CD4-positive, alpha-beta T cell treated with Interleukin-15 for 1 hour (primary cell): ENCODE measurements at places on chromosomes 1 and 21.

DNA sequence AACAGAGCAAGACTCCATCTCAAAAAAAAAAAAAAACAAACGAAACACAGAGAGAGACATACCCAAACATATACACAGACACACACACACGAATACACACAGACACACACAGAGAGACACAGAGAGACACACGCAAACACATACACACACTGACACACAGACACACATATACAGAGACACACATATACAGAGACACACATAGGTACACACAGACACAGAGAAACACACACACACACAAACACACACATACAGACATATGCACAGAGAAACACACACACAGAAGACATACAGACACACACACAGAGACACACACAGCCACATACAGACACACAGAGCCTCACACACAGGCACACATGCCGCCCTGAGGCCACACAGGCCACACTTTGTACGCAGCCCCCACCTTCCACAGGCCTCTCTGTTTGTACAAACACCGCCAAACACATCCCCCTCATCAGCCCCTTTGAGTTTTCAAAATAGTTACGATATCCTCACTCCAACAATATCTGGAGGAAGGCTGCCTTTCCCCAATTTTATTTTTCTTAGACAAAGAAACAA is 57.5 kb upstream of the ABCG1 start:
- DNase-seq, result no peak

DNA sequence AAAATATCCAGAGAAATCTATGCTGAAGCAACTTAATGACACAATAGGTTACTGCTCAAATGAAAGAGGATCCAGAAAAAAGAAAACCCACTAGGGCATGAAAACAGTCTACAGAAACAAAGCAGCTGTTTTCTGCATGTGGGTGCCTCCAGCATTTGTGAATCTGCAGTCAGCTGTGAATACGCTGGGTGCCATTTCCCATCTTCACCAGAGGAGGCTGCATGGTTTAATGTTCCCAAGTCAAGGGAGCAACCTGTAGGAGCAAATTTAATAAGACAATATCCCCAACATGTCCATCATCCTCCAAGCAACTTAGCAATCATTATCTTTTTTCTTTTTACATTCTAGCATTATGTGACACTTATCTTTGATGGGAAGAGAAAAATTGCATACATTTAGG is 396.6 kb downstream of the BRINP2 start:
- DNase-seq, result no peak

DNA sequence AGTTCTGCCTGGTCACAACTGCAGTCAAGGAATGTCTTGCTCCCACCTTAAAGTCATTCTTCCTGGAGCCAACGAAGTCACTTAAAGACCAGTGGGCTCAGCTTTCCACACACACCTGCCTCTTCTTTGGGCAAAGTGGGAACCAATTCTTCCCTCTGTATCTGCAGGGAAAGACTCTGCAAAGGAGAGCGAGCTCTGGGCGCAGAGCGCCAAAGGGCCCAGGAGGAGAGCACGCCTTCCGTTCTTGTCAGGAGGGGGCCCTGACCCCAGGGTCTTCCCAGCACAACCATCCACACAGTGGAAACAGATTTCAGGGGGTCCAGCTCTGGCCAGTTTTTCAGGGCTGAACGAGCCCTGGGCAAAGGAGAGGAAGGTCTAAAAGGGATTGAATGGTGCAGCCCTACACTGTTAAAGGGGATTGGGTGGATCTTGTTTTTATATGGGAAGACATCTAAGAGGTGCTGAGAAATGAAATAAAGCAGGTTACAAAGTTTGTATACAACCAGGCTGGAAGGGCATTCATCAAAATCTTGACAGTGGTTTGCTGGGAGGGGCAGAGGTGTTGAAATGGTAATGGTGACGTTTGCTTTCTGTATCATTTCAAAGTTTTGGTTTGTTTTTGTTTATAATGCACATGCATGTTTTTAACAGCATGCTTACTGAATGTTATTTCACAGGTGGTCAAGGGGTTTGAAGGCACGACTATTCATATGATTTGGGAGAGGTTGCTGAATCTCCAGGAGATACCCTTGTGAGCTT is 6.8 kb upstream of the OLIG2 start:
- DNase-seq, result no peak

DNA sequence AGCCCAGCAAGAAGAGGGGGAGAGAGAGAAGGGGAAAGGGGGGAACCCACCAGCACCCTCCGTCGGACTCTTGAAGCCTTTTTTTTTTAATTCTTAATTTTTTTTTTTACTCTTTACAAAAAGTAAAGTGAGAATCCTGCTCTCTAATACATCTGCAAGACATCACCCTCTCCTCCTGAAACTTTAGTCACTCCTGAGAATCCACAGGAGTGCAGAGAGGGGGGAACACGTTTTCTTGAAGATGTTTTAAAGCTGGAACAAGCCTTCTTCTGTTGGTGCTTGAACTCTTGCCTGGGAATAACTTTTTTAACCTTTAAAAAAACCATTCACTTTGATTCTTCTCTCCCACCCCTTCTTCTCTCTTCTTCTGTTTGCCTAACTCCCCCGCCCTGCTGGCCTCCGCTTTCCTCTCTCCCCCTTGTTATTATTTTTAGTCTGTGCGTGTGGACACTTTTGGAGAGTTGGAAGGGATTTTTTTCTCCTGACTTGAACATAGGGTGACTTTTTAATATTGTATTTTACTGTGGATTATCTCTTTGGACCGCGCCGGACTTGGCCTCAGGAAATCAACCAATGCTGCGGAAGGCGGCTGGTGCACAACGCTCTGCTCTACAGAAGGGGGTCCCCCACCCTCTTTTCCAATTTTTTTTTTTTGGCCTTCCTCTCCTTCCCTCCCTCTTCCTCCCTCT is 383 bp upstream of the PRRX1 start:
- DNase-seq, result no peak

GRCh38 chr1:204744107-204744779 is 58.7 kb upstream of the LRRN2 start:
- DNase-seq, result no peak

DNA sequence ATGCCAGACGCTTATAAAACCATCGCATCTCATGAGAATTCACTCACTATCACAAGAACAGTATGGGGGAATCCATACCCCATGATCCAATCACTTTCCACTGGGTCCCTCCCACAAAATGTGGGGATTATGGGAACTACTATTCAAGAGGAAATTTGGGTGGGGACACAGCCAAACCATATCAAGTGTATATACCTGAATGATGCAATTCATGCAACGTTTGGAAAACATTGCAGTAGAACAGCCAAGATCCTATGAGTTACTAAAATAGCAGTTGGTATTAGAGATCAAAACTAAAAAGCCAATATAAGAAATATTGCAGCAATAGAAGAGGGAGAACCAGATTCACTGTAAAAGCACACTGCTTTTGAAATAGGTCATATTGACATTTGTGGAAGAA is 1543.9 kb upstream of the B3GALT2 start:
- DNase-seq, result no peak

DNA sequence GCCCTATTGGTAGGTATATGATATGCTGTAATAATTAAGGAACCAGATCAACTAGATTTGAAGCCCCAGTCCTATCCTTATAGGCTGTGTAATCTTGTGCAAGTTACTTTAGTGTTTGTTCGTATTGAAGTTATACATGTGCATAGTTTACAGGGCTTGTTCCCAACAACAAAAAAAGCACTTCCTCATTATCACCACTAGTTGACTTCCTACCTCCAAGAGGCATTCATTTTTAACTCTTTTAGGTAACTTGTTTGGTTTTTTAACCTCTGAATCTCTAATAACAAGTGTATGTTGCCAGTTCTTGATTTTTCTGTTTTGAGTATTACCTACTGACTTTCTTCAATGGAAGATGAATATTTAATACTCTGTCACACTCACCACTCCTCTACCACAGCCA is 71.9 kb downstream of the ST3GAL3 start:
- no peak for DNase-seq

- DNase-seq, result no peak
Measured at GRCh38 chr1:213393860-213394259, 342.8 kb downstream of the RPS6KC1 start.

GRCh38 chr1:114116086-114116485 is 37.6 kb downstream of the SYT6 start:
- DNase-seq, result no peak
